Stimulated activated CD4-positive, alpha-beta T cell treated with anti-CD3 and anti-CD28 coated beads, Interleukin-1b, Interleukin-23, amount 100 ng/mL, for 1 hour (primary cell): ENCODE measurements at places on chromosomes 2 and 18.

DNA sequence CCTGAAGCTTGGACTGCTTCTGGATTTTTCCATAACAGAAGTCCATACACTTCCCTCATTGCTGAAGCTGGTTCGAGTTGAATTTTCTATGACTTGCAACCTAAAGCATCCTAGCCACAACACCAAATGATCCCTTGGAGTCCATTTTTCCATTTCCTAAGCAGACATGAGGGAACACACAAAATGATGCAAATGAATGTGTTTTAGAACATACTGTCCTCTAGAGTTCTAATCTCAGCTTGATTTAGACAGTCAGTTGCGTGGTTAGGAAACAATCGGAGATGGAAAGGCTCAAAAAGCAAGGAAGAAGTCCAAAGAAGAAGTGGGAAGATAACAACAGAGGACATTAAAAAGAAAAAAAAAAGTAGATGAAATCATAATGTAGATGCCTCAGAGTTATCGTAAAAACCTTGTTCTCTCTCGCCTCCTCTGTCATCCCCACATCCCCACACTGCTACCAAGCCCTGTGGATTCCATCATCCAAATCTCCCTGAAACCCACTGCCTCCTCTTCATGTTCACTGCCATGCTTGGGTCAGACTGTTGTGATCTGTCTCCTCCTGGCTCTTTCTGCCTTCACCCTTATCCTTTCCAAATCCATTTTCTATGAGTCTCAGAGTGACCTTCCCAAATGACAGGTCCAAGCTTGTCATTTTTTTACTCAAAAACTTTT lies 58.4 kb downstream of the TMEM247 start:
- DNase-seq: no peak

DNA sequence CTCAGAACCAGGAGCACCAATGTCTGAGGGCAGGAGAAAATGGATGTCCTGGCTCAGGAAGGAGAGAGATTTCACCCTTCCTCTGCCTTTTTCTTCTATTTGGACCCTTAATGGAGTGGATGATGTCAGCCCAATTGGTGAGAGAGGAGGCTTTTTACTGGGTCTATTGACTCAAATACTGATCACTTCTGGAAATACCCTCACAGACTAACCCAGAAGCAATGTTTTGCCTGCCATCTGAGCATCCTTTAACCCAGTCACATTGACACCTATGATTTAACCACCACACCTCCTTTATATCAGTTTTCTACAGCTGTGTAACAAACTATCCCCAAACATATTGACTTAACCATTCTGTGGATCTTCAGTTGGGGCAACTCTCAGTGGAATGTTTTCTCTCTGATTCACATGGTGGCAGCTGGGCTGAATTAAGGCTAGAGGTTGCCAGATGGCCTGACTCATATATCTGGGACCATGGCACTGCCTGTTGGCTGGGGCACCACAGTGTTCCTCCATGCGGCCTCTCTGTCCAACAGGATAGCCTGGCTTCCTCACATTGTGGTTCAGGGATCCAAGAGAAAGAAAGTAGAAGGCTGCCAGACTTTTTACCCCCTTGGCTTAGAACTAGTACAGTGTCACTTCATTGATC lies 18.2 kb upstream of the MBOAT2 start:
- no peak for DNase-seq

- DNase-seq: no peak
Observed at GRCh38 chr2:156935616-156936015, 321.9 kb upstream of the GALNT5 start.

DNA sequence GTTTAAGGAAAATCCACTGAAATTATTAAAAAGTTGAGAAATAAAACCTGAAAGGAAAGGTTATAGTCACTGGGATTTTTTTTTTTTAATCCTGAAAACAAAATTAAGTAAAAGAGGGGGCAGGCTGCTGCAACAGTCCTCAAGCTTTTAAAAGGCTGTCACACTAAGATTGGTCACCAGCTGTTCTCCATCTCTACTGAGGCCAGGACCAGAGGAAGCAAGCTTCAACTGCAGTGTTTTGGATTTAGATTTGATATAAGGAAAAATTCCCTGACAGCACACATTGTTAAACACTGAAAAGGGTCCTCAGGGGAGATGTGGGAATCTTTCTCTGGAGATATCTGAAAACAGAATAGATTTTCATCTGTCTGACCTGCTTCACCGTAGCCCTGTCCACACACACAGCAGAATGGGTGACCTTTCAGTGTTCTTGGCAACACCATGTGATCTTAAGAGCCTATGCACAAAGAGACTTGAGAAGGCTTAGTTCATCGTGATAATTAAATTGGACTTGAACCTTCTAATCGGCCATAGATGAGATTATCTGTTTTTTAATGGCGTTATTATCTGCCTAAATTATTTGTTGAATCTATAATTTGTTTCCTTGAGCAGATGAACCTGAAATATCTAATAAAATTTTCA lies 132.0 kb upstream of the BOD1L2 start:
- no peak for DNase-seq

DNA sequence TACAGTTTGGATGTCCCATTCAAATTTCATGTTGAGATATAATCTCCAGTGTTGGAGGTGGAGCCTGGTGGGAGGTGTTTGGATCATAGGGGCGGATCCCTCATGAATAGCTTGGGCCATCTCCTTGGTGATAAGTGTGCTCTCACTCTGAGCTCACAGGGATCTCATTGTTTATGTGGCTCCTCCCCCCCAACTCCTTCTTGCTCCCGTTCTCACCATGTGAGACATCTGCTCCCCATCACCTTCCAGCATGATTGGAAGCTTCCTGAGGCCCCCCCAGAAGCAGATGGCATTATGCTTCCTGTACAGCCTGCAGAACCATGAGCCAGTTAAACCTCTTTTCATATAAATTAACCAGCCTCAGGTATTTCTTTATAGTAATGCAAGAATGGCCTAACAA lies 3.0 kb upstream of the INPP1 start:
- no peak for DNase-seq

GRCh38 chr2:31693882-31694281 lies 113.1 kb upstream of the SRD5A2 start:
- no peak for DNase-seq

DNA sequence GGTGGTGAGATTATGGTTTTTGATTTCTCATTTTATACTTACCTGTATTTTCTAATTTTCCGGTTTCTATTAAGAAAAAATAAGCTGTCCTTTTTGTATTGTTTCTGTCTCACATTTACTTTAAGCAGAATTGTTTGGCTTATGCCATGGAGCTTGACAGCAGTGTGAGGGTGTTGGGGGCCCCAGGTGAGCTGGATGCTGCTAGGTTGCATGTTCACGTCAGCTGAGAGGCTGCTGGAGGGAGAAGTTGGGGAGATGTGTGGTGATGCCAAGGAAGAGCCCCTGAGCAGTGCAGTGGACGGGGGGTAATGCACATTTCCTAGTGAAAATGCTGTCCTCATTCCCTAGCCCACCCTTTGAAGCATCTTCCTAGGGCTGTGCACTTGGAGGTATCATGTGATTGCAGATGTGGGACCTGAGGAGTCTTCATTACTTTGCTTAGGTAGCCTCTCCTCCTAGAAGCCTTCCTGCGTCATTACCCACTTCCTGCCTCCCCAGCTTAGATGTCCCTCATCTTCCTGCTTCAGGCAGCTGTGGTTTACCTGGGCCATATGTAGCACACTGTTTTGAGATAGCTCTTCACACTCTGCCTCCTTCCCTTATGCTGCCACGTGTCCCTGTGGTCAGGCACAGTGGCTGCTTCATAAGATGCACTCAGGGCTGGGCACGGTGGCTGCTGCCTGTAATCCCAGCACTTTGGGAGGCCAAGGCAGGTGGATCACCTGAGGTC lies 16.2 kb downstream of the ATG16L1 start:
- peak; percentile 58 for DNase-seq

DNA sequence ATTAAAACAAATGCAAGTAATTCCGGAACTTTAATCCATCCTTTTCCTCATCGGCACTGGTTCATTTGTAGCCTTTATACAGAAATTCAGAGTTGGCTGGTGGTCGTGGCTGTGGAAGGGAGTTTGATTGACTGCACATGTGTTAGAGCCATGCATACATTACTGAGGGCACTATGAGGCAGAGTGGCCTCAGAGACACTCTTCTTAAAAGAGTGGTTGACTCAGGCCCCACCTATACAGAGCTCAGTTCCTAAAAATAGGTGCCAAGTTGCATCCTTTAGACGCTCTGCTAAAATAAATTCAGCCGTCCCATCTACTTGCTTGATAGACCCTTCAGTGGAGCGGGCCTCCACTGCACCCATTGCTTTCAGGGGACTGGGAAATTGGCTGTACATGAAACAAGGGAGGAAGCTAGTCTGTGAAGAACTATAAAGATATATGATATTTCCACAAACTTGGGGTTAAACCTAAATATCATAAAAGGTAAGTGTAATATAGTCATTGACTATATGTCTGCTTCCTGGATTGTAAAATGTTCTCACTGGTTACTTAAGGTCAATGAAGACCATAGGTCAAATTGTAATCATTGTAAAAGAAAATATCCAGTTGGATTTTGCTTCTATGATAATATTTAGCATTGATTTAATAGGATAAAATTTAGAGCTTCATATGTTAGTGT lies 298.9 kb downstream of the XIRP2 start:
- DNase-seq: no peak

DNA sequence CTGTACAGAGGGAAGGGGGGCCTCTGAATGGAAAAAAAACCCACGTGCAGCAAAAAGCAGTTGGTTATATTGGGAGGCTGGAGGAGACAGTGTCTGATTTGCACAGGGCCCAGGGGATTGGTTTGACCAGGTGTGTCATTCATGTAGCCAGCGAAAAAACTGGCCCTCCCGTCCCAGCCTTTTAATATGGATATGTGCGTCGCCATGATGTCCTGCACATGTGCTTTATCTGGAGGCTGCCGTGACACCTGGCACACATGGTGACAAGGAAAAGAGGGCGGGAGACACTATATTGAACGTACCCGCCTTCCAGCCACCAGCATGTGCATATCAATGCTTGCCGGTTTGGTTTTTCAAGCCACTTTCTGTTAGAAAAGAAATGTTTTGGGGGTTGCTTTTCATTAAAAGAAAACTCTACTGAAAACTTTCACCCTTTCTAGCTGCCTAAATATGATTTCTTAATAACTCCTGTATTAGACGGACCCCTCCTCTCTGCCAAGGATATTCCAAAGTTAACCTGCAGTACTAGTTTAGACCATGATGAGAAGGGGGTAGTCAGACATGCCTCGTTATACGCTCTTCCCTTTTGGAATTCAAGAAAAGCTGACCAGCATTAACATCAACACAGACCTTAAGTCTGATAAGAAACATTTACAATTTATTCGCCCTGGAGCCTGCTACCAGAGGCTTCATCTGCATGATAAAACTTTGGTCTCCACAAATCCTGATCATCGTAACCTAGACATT lies 16.2 kb downstream of the SLC25A52 start:
- no peak for DNase-seq

GRCh38 chr2:171615069-171615468 lies 72.2 kb upstream of the DYNC1I2 start:
- DNase-seq: no peak

- DNase-seq: no peak
Observed at GRCh38 chr2:73021371-73022010, 50.0 kb downstream of the SFXN5 start.

- DNase-seq: no peak
Observed at GRCh38 chr2:146982393-146982846, 862.4 kb upstream of the ACVR2A start.

GRCh38 chr2:10654069-10654468 lies 35.7 kb downstream of the NOL10 start:
- no peak for DNase-seq

DNA sequence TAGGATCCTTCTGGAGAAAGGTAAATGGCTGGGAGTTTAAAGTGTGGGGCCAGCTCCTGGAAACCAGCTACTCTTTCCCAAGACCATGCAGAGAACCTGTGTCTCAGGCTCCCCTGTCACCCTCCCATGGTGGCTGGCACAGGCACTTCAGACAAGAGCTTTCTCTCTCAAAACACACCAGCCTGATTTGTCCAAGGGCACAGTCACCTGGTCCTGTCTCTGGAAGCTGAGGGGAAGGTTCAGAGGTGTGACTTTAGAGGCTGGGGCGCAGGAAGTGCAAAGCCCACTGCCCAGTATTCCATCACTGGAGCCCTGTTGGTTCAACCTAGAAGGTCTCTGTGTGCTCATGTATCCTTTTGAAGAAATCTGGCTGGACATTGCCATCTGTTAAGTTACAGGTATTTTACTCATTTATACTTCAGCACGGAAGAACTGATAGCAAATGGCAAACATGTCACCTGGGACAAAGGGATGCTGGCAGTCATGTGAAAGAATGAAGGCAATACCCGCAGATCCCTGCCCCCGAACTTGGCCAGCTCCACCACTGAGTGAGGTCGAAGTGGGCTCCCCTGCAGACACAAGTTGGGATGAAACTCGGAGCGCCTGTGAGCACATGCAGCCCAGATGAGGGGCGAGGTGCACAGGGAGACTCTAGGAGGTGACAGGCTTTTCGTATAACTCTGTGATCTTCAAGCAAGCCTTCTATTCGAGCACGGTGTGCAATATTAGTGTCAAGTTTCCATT lies 96.9 kb upstream of the MGAT4A start:
- no peak for DNase-seq

DNA sequence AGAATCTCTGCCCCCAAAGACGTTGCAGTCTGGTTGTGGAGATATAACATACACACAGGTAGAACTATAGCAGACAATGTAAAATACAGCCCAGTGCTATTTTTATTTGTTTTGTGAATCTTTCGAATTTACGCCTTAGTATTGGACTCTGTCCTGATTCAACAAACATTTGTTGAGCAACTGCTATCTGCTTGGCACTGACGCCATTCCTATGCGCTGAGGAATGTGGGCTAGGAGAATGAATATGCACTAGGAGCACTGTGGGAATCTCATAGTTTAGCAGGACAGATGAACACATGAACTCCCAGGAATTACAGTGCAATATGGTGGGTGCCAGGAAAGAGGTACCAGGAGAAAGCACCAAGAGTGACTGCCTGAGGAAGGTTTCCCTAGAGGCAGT lies 181.7 kb upstream of the SIX3 start:
- DNase-seq: no peak

DNA sequence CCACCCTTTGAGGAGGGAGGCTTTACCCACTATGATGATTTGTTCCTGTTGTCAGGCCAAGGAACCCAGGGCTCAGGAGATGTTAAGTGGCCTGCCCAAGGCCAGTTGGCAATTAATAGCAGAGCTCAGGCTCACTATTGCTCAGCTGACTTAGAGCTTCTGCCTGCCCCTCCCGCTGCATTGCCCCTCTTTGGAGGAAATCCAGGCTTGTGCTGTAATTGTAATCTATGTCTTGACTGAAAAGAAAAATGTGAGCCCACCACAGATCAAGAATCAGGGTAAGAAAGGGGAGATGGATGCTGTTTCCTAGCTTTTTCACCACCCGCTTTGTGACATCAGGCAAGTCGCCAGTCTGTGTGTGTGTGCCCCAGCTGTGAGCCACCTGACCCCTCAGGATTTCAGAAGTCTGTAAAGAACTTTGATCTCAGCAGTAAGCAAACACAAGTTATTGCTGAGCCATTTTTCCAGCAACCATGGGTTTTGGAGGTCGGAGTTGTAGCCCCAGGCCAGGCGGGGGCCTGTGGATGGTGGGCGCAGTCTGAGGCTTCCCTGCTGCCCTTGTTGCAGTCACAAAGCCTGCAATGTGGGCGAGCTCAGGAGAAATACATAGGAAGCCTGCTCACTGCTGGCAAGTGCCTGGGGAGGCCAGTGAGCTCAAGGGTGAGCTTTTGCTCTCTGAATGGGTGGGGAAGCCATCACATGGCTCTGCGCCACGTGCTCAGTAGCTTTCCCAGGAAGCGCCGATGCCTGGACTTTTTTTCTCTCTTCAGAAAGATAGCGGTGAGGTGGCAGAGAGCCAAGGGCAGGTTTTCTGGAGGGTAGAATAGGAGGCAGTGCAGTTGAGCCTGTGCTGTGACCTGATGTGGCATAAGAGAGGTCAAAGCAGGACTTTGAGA lies 6.1 kb downstream of the CABLES1 start:
- no peak for DNase-seq
